Upper lobe of left lung (tissue), 6 donors: ENCODE measurements at places on chromosomes 7 and 10.

- no peak for DNase-seq
Observed at GRCh38 chr7:28654110-28654509, 241.8 kb downstream of the CREB5 start.

GRCh38 chr10:111247781-111248389 lies 171.1 kb downstream of the ADRA2A start:
- no peak for DNase-seq

DNA sequence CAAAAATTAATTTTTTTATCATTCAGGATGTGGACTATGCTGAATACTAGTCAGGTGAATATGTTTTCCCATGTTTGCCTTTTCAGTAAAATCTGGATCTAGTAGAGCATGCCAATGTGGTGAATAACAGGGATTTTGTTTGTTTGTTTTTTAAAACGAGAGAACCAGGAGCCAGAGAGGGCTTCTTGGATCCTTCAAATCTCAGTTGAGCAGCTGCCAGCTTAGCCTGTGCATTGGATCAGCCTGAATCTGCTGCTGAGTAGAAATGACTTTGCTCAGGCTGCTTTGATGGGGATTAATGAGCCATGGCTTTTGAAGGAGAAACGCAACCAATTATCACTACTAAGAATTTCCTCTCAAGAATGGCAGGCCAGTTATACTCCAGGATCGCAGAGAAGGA lies 493.8 kb downstream of the ARL4A start:
- DNase-seq: no peak

DNA sequence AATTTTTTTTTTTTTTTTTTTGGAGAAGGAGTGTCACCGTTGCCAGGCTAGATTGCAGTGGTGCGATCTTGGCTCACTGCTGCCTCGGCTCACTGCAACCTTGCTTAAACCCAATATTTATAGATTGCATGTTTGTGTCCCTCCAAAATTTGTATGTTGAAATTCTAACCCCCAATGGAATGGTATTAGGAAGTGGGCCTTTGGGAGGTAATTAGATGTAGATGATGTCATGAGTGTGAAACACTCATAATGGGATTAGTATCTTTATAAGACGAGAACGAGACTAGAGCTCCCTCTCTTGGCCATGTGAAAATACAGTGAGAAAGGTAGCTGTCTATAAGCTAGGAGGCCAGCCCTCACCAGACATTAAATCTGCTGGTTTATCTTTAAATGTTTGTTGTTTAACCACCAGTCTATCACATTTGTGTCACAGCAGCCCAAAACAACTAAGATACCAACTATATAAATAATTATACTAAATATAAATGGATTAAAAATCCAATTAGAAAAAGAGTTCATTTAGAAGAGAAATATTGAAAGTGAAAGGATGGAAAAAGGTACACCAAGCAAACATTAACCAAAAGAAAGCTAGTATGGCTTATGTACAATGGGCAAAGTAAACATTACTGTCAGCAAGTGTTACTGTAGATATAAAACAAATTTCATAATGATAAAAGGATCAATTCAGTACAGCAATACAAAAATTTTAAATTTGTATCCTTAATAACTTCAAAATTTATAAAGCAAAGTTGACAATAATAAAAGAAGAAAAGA lies 9.3 kb downstream of the TCAF1 start:
- DNase-seq: no peak

GRCh38 chr10:74096777-74097176 lies 53.9 kb downstream of the AP3M1 start:
- DNase-seq: no peak

DNA sequence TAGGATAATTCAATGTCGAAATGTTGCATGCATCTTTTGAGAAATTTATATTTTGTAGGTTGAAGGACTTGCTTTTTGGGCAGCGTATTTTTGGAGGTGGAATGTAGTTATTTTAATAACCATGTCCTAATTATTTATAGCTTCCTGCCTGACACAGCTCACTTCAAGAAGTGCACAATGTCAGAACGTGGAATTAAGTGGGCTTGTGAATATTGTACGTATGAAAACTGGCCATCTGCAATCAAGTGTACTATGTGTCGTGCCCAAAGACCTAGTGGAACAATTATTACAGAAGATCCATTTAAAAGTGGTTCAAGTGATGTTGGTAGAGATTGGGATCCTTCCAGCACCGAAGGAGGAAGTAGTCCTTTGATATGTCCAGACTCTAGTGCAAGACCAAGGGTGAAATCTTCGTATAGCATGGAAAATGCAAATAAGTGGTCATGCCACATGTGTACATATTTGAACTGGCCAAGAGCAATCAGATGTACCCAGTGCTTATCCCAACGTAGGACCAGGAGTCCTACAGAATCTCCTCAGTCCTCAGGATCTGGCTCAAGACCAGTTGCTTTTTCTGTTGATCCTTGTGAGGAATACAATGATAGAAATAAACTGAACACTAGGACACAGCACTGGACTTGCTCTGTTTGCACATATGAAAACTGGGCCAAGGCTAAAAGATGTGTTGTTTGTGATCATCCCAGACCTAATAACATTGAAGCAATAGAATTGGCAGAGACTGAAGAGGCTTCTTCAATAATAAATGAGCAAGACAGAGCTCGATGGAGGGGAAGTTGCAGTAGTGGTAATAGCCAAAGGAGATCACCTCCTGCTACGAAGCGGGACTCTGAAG lies 620 bp downstream of the ZRANB1 start:
- no peak for DNase-seq
